NCI-H2081 (cell line): ENCODE measurements at places on chromosomes 1 and 21.

DNA sequence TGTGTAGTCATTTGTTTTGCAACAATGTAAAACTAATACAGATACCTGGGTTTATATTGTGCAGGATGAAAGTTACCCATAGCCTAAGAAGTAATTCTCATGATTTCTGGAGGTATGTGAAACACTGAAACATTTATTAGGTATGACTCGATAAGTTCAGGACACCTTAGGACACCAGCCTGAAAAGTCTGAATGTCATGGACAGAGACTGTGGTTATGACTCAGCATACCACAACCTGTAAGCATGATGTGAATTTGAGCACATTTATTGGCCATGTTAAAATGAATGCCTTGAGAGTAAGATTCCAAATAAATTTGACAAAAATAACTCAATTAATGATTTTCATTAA, 1471.7 kb upstream of the B3GALT2 start:
- DNase-seq, result no peak

DNA sequence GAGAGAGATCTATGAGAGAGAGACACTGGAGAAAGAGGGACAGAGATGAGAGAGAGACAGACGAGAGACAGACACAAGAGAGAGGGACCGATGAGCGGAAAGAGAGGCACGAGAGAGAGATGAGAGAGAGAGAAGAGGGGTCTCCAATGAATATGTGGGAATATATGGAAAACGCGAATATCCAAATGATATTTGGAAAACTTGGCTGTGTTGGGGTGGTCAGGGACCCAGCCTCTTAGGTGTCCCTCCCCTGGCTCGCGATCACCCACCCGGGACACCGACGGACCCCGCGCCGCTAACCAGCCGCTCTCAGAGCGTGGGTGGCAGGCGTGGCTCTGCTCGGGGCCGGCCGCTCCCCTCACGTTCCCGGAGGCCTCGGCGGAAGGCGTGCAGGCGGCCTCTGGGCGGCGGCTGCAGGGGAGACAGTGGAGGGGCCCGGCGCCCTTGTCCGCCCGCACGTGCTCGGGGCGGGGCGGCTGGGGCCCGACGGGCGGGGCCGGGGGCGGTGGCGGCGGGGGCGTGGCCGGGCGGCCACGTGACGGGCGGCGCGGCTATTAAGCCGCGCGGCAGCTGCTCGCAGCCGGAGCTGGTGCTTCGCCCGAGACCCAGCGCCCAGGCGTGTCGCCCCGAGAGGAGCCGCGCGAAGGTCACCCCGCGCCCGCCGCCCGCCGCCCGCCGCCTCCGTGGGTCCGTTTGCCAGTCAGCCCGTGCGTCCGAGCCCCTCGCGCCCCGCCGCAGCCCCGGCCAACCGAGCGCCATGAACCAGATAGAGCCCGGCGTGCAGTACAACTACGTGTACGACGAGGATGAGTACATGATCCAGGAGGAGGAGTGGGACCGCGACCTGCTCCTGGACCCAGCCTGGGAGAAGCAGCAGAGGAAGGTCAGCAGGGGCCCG, at the start of gene ACTN2:
TSS of gene ACTN2 (plus strand) at position 583 of the 898 bp plus-strand sequence. CDS start at position 758, 175 bp downstream.
- peak; percentile 86 for DNase-seq

GRCh38 chr1:91741301-91741700, 144.7 kb downstream of the TGFBR3 start:
- no peak for DNase-seq

- DNase-seq, result peak; percentile 79
Measured at GRCh38 chr1:62841587-62842169, 57.7 kb downstream of the ATG4C start.

- DNase-seq, result peak; percentile 2
Measured at GRCh38 chr1:228668553-228669241, 66.6 kb upstream of the RHOU start.

DNA sequence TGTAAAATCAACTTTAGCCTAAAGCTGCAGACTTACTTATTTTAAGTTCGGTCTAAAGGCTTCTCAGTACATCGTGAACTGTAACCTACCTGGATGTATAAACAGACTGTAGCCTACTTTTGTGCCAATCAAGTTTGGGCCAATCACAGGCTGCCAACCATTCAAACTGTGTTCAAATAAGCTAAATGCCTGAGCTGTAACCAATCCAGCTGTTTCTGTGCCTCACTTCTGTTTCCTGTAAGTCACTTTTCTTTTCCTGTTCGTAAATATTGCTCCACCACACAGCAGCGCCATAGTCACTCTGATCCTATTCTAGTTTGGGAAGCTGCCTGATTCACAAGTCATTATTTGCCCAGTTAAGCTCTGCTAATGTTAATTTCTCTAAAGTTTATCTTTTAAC, 37.5 kb upstream of the SLAMF9 start:
- DNase-seq, result no peak

GRCh38 chr1:6536291-6536690, 18.0 kb downstream of the NOL9 start:
- no peak for DNase-seq

DNA sequence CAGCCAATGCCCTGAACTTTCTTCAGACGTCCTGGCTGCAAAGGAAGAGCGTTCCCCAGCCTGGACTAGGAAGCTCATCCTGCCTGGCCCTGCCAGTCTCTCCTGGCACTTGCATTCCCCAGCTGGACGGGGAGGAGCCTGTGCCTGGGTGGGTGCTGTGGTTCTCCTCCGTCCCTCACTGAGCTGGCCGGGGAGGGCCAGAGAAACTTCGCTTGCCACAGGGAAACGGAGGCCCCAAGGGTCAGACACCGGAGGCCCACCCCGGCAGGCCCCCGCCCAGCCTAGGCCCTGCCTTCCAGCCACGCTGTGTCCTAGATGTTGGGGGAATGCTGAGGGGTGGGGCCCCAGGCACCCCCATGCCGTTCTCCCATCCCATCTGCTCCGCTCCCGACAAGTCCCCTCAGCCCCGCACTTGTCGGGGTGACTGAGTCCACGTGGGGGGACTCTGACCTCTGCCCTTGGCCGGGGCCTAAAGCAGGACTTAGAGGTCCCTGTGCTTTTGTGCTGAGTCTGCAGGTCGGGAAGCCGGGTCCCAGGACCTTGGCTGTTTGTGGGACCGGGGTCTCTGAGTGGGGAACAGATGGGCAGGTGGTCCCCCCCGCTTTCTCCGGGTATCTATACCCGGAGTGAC, 4.8 kb downstream of the FTCD start:
- no peak for DNase-seq

DNA sequence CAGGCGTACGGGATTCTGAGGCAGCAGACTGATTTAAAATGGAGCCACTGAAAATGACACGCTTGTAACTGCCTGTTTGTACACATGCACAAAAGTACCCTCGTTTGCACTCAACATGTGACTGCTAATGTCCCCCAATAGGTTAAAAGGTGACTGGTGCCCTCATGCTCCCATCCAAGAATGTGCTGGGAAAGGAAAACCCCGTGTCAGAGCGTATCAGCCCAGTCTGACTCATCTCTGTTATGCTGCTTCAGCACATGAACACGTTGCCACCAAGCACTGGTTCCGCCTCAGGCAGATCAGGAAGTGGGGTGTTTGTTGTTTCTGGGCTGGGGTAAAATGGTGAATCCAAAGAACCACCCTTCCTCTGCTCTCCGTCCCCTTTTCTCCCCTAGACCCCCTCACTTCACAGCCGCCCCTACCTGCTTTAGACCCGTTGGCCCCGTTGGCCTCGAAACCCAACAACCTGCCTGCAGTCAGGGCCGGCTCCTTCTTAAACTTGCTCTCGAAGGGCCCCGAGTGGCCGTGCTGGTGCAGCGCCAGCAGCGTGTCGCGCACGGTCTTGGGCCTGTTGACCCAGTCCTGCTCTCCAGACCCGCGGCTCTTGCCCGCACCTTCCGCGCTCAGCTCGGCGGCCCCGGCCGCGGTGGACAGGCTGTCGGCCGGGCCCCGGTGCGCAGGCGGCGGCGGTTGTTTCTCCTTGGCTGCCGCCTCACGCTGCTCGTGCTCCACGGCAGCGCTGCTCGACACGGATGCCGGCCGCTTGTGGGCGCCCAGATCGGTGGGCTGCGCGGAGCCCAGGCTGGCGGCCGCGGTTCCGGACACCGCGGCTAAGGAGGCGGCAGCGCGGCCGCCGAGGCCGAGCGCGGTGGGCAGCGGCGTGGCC, 1.7 kb downstream of the IRF2BP2 start:
- DNase-seq, result peak; percentile 59

DNA sequence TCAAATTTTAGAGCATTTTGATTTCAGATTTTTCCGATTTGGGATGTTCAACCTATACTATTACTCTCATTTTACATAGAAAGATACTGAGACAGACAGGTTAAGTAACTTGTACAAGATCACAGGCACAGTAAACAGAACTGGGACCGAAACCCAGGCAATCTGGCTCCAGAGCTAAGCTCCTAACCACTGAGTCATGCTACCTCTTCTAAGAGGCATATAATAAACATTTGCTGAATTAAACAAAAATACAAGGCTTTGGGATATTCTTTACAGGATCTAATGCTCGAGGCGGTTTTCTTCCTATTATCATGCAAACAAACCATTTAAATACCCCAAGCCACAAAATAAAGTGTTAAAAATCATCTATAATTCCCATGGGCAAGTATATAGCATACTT, 50.3 kb downstream of the MCOLN2 start:
- DNase-seq, result no peak

DNA sequence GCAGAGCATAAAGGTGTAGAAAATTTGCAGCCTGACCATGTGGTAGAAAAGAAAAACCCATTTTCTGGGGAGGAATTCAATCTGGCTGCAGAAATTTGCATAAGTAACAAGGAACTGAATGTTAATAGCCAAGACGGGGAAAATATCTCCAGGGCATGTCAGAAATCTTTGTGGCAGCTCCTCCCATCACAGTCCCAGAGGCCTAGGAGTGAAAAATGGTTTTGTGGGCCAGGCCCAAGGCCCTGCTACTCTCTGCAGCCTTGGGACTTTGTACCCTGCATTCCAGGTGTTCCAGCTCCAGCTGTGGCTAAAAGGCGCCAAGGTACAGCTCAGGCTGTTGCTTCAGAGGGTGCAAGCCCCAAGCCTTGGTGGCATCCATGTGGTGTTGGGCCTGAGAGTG, 152.9 kb downstream of the PATJ start:
- no peak for DNase-seq

DNA sequence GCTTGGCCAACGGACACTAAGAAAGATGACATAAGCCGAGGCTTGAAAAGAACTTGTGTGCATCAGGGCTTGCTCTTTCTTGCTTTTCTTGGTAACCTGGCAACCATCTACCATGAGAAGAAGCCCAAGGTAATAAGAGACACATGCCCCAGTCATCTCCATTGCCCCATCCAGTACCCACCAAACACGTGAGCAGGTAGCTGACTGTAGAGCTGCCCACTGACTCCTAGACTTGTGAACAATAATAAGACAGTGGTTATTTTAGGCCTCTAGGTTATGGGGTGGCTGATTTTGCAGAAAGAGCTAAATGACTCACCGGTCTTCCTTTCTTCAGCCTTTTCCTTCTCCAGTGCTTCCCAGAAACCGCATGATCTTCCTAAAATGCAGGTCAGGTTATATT, 105.0 kb upstream of the JUN start:
- no peak for DNase-seq

DNA sequence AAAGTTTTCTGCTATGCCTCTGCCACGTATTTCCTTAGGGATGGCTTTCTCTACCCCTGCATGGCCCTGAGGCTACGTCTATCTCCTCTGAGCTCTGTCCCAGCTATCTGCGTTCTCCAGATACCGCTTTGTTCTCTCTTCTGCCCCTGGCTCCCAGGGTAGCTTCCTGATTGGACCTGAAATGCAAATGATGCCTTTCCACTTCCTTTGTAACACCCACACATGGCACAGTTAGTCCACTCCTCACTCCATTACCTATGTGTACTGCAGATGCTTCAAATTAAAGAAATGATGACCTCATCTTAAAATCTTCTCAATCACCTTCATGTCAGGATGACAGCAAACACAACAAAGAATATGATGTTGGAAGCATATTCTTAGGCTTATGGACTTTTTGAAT, 138.6 kb upstream of the POGK start:
- no peak for DNase-seq

DNA sequence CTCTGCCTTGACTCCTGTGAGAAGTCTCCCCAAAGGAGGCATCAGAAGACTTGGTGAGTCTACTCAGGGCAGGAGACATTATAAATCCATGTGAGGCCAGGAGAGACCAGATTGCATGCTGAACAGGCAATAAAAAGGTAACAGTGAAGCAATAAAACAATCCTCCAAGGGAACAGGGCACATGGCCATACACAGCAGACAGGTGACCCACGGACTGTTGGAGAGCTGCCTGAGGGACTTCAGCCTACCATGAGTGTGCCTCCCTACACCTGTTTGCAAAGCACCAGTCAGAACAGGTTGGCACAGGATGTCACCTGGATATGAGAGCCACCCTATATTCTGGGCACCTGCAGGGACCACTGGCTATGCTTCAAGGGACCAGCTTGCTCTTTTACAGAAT, 67.6 kb downstream of the MAB21L3 start:
- no peak for DNase-seq

DNA sequence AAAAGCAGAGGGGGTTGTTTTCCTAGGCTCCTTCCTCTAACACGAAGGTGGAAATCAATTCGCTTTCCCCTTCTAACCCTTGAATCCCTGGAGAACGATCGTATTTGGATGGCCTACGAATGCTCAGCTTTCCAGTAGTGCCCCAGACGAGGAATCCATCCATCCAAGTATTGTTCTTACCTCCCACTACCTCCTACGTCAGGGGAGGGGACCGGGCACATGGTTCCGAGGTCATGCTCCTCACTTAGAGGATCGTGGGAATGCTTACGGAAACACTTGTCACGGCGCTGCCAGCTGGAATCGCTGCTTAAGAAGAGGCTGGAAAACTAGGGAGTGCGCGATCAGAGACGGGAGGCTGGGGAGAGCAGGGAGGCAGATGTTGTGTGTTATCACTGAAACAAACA, 47.4 kb downstream of the CAPZB start:
- DNase-seq, result no peak

DNA sequence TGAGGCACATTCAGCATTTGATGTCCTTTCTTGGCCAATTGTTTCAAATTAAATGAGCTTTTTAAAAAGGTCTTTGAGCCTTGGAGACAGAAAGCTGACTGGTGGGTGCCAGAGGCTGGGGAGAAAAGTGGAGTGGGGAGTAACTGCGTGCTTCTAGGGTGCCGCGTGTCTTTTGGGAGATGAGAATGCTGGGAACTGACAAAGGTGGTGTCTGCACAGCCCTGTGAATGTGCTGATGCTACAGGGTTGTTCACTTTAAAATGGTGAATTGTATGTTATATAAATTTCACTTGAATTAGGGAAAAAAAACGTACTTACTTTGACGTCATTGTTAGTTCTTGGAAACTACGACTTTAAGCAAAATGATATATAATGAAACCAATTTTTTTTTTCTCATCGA, 8.1 kb upstream of the TFF1 start:
- DNase-seq, result no peak

DNA sequence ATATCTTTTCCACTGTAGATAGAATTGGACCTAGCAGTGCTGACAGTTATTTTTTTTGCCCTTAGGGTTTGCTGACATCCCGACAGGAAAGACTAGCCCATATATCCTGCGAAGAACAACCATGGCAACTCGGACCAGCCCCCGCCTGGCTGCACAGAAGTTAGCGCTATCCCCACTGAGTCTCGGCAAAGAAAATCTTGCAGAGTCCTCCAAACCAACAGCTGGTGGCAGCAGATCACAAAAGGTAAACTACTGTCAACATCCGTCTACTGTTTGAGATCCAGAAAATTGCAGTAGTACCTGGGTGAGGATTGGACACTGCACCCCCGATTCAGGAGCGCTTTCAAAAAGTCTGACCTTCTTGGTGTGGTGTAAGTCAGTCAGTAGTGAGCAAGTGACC, 55.8 kb downstream of the CENPF start:
- DNase-seq, result peak; percentile 36
